ENCODE measurements at places on chromosomes 1 and 21.

DNA sequence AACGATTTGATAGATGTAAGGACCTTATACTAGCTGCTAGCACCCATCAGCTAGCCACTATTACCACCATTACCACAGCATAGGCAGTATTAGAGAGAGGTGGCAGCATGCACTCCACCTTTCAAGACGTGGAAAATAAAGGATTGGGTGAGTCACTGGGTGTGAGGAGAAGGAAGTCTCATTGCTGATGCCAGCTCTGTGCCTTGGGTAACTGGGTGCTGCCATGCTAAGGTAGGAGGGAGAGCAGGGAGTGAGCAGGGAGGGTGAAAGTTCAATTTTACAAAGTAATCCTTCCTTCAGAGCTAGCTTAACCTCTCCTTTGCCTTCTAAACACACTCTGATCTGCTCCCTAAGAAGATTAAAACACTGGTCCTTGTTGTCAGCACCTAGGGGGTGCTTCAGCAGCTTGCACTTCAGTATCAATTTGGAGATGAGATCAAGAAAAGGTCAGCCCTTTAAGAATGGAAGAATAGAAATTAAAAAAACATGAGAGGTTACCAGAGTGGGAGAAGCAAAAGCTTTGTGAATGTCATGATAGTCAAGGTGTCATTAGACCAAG lies 1.8 kb upstream of the LIN9 start:
- no peak for DNase-seq

DNA sequence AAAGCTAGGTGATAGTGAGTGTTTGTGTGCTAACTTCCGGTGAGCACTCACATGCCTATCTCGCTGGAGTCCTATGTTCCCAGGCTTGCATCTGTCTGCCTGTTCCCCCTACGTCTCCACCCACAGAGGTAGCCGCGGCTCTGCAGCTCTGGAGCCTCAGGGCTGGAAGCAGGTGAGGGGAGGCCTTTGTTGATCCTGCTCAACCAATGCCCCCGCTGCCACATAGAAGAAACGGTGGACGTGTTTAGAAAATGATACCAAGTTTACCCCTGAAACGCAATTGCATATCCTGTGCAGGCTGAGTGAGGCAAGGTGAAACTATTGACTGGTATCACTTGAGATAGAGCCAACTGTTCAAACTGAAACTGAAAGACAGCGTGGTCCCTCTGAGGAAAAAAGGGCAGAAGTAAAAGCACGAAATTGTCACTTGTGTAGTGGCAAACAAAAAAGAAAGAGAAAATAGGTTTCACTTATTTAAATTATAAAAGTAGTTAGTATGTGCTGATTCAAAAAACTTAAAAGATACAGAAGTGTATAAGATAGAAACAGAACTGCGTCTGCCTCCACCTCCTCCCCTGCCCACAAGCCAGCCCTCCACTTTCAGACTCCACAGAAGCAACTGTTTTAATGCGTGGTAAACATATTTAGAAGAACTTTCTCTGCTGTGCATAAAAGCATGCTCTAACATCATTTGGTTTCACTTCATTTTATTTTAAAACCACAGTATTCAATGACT lies 38.6 kb upstream of the ETS2 start:
- DNase-seq: no peak

DNA sequence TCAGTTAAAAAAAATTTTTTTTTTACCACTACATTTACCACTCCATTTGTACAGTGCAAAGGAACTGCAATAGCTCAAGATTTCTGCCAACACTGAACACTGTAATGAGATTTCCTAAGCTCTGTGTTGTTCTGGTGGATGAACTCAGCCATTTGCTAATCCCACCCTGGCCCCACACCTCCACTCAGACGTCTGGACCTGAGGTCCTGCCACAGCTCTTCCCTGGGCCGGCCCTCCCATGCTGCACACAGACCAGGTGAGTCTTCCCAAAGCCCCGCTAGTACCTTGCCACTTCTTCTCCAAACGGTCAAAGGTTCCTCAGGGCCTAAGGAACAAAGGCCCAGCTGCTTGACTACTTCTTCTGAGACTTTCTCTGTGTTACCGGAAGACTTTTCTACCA lies 56.4 kb downstream of the SLC45A1 start:
- DNase-seq: no peak

GRCh38 chr1:60130703-60131102 lies 57.1 kb upstream of the C1orf87 start:
- no peak for DNase-seq

DNA sequence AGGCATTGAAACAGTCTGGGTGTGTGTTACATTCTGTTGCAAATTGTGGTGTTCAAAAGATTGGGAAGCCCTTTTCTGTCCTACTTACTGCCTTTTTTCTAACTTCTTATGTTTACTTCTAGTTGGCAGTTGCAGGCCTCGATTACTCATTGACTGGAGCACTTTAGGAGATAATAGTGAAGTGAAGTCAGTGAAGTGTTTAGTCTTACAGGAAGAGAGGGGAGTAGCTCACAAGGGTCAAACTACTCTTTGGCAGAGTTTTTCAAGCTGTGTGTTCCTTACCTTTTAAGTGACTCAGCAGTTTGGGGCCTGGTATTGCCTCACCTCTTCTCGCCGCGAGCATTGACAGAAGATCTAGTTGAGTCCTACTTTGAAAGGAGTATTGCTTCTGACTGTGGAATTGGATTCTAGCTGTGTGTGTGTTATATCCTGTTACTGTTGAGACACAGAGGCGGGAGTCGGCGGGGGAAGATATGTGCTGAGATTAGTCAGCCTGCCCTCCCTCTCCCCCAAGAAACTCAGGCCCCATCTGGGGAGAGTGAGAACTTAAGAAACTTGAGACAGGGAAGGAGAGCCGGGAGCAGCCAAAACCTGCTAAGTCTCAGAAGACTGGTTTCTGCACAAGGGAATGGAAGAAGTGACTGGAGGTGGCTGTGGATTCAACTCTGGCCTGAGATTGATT lies 19.3 kb downstream of the AHCYL1 start:
- DNase-seq: no peak

DNA sequence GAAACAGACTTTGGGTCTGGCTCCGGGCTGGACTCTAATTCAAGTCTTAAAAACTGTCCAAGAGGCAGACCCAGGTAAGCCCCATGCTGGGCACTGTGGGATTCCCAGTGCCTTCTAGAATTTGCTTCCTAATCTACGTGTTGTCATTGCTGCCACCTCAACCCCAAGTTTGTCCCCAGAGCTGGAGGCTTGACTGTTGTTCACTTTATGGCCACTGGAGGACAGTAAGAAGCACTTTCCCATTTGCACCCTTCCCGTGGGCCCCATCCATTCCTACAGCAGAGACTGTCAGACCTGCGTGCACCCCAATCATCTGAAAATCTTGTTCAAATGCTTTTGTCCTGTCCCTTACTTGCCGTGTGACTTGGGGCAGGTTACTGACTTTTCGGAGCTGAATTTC lies 29.4 kb upstream of the VASH2 start:
- DNase-seq: no peak

- DNase-seq: no peak
Measured at GRCh38 chr21:43812957-43813655, 23.7 kb downstream of the RRP1 start.

- no peak for DNase-seq
Measured at GRCh38 chr1:220812308-220812707, 25.6 kb downstream of the MTARC1 start.
